CD4-positive, alpha-beta T cell (primary cell): ENCODE measurements at places on chromosomes 3 and 15. TPM values are rescaled to one million over a fixed set of nuclear protein-coding genes. Genes with fewer than 3 reads are reported as not detected.

Gene BOC
- not detected for total RNA-seq

- H3K4me3 ChIP-seq: no peak overlapping the region
- no peak for DNase-seq
- no peak overlapping the region for H3K27ac ChIP-seq
- H3K4me1 ChIP-seq: no peaks in the 10 kb centered on the region
- H3K36me3 ChIP-seq: no peaks in the 10 kb centered on the region
These were observed 20.2 kb downstream of the GBE1 start for GRCh38 chr3:81741216-81741615.

GRCh38 chr3:36394176-36394575, 13.9 kb downstream of the STAC start:
- H3K36me3 ChIP-seq: no peaks in the 10 kb centered on the region
- H3K27ac ChIP-seq: no peak overlapping the region
- H3K27me3 ChIP-seq: no peaks in the 10 kb centered on the region
- no peak overlapping the region for H3K4me3 ChIP-seq

DNA sequence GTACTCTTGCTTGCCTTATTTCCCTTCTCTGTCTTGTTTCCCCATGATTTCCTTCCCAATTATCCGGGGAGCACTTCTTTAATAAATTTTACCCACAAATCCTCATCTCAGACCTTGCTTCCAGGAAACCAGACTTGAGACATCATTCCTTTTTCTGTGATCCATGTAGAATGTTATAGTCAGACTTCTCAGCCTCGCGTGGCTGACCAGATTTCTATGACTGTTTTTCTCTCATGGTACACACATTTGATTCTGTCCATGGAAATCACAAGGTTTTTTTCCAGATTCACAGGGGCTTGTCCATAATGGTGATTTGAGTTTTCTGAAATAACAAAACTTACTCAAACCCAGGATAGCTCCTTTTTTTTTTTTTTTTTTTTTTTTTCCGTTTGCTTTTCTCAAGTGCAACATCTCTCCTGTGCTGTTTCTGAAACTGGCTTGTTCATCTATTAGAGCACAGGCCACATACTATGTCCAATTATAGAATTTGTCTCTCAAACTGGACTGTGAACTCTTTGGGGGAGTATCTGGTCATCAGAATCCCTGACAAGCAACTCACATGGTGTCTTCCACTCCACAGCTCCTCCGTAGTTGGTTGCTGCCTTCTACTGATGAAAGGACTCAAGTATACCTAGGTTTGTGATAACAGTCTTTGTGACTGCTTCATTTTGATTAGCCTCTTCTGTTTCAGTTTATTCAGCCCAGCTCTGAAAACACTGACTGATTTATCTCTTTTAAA, 50.8 kb downstream of the RBMS3 start:
- no peak for DNase-seq
- H3K36me3 ChIP-seq: no peaks in the 10 kb centered on the region
- no peaks in the 10 kb centered on the region for H3K27me3 ChIP-seq
- H3K4me1 ChIP-seq: no peaks in the 10 kb centered on the region
- H3K4me3 ChIP-seq: no peak overlapping the region

- H3K36me3 ChIP-seq: peaks cover 2% of the 10 kb centered on the region
- no peak for DNase-seq
- H3K27me3 ChIP-seq: no peaks in the 10 kb centered on the region
- peaks cover 15% of the 10 kb centered on the region for H3K4me1 ChIP-seq
- H3K27ac ChIP-seq: no peak overlapping the region
These were observed 18.3 kb downstream of the GNB5 start for GRCh38 chr15:52172869-52173268.

- no peak for DNase-seq
- no peaks in the 10 kb centered on the region for H3K4me1 ChIP-seq
- no peaks in the 10 kb centered on the region for H3K36me3 ChIP-seq
- no peak overlapping the region for H3K4me3 ChIP-seq
- no peak overlapping the region for H3K27ac ChIP-seq
These were observed 459.2 kb upstream of the ALCAM start for GRCh38 chr3:104907507-104907906.

GRCh38 chr3:121111914-121112612, 204.1 kb downstream of the STXBP5L start:
- H3K4me3 ChIP-seq: no peak overlapping the region
- H3K27ac ChIP-seq: no peak overlapping the region
- no peaks in the 10 kb centered on the region for H3K36me3 ChIP-seq
- DNase-seq: no peak

DNA sequence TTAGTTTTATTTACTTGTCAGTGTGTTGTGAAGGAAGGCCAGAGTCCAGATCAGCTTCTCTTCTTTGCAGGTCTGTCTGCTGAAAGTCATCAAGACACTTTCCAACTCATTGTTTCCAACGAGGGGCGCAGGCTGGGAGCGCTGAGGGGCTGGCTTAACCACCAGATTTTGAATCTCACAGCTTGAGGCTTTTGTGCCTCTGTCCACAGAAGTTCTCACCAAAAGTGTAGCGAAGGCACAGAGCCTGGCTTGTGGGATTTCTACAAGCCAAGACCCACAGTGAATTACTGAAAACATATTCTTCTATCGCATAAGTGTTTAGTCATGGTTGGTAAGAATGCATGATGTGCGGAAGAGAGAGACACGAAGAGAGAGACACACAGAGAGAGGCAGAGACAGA, 35.2 kb downstream of the BHLHE40 start:
- no peak overlapping the region for H3K27ac ChIP-seq
- DNase-seq: no peak
- no peak overlapping the region for H3K4me3 ChIP-seq
- H3K4me1 ChIP-seq: peaks cover 67% of the 10 kb centered on the region
- H3K36me3 ChIP-seq: no peaks in the 10 kb centered on the region

DNA sequence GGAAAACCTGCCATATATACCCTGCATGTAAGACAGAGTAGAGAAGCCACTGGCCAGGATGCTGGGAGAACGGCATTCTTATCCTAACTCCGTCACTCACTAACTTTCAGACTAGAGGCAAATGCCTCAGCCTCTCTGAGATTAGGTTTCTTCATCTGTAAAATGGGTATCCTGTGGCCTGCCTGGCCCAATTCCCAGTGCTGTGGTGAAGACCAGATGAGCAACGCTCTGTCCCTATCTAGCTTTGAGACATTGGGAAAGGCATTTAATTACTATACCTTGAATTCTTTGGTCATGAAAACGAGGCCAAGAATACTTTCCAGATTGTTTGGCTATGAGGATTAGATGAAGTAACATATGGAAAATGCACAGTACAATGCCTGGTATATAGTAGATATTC, 35.9 kb downstream of the CEMIP start:
- no peak overlapping the region for H3K4me3 ChIP-seq
- H3K36me3 ChIP-seq: no peaks in the 10 kb centered on the region
- H3K27me3 ChIP-seq: peaks cover 4% of the 10 kb centered on the region
- DNase-seq: no peak

DNA sequence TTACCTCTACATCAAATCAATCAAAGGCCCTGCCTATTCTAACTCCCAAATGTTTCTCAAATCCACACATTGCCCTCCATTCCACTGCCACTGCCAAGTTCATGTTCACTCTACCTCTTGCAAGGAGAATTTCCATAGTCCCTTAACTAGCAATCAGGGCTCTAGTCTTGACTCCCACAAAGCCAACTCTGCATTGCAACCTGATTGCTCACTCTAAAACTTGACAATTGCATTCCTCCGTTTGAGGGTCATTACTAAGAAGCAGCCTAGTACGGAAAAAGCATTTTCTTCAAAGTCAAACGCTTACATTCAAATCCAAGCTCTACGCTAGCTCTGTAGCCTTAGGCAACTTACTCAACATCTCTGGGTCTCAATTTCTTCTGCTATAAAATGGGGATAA, 1.2 kb downstream of the CPA3 start:
- H3K4me1 ChIP-seq: no peaks in the 10 kb centered on the region
- no peak for DNase-seq
- no peak overlapping the region for H3K27ac ChIP-seq
- H3K27me3 ChIP-seq: peaks cover 5% of the 10 kb centered on the region
- no peaks in the 10 kb centered on the region for H3K36me3 ChIP-seq
